ENCODE measurements at places on chromosomes 11 and 22.
A peak's percentile ranks its signal among the peaks of the same experiment; 100 is the strongest.

GRCh38 chr22:48899523-48900326 is 927.9 kb downstream of the BRD1 start:
- no peaks in the 10 kb centered on the region for H3K36me3 ChIP-seq
- H3K4me1 ChIP-seq, result no peaks in the 10 kb centered on the region
- no peak overlapping the region for H3K4me3 ChIP-seq
- peak; percentile 70 for DNase-seq

DNA sequence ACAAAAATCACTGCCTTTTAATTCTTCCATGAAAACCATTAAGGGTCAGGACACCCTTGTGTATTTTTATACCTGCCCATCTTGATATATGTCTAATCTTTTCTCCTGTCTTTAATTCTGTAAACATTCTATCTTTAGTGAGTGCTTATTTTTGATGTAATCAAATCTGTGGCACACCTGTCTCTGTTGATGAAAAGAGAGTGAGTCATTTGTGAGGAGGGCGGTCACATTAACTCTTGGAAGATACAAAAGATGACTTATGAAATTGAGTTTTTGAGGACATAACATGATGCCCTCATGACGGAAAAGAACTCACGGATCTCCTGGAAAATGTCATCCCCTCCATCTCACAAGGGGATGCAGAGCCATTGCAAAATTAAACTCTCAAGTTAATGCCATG is 206.5 kb upstream of the PGR start:
- no peaks in the 10 kb centered on the region for H3K36me3 ChIP-seq
- H3K4me3 ChIP-seq, result no peak overlapping the region
- H3K4me1 ChIP-seq, result no peaks in the 10 kb centered on the region
- H3K27ac ChIP-seq, result no peak overlapping the region
- DNase-seq, result no peak
- H3K27me3 ChIP-seq, result no peaks in the 10 kb centered on the region

DNA sequence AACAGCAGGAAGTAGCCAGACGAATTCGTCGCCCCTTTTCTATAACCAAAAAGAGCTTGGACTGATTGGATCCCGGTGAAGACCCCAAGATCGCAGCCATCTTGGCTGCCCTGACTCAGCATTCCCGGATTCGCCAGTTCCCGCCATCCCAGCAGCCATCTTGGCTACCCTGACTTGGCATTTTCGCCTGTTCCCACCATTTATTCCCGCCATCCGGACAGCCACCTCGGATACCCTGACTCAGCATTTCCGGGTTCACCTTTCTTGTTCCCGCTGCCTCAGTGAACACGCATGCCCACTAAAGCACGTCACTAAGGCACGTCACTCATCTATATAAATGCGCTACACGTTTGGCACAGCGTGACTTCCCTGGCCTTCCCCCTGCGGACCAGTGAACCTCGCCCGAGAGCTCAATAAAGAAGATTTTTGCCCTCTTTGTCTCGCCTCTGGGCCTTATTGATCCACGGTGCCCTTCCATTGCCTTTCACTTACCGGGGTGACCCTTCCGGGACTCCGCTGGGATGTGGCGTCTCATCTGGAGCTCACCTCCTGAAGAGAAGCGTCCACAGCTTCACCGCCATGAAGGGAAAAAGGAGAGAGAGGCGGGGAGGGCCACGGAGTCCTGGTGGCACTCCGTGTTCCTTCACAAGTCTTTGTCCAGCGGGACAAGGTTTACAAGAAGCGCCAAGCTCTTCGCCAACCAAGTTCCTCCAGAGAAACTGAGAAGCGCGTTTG is 4.0 kb upstream of the OR56A3 start:
- no peak for DNase-seq
- no peaks in the 10 kb centered on the region for H3K36me3 ChIP-seq
- no peak overlapping the region for H3K27ac ChIP-seq
- no peaks in the 10 kb centered on the region for H3K4me1 ChIP-seq
- H3K4me3 ChIP-seq, result no peak overlapping the region
- H3K27me3 ChIP-seq, result no peaks in the 10 kb centered on the region

DNA sequence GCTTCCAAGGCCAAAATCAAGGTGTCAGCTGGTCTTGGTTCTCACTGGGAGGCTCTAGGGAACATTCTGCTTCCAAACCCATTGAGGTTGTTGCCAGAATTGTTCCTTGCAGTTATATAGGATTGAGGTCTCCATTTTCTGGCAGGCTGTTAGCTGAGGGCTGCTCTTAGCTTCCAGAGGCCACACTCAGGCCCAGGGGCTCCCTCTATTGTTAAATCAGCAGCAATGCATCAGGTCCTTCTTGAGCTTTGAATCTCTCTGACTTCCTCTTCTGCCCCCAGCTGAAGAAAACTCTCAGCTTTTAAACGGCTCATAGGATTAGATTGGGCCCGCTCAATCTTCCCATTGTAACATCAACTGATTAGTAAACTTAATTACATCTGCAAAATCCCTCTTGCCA is 39.3 kb upstream of the BSX start:
- H3K36me3 ChIP-seq, result no peaks in the 10 kb centered on the region
- H3K27ac ChIP-seq, result no peak overlapping the region
- DNase-seq, result no peak
- peaks cover 8% of the 10 kb centered on the region for H3K27me3 ChIP-seq

DNA sequence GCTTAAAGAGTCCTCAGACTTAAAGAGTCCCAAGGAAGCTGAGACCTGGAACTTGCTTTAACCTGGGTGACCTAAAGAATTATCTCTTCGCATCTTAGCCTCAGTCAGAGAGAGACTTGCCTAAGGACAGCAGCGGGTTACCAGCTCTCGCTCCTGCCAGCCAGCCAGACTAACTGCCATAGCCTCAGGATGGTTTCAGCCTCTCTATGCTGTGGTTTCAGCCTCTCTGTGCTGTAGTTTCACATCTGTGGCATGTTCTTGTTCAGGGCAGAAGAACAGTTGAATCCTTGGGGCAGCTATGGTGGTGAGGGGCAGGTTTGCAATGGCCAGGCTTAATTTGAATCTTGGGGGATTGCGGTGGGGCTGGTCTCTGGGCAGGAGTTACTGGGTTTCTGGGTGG is 2.3 kb downstream of the FRMD8 start:
- no peak for DNase-seq
- H3K27ac ChIP-seq, result peak overlapping the region; percentile 96
- H3K36me3 ChIP-seq, result peaks cover 19% of the 10 kb centered on the region
- peaks cover 89% of the 10 kb centered on the region for H3K4me1 ChIP-seq
- H3K4me3 ChIP-seq, result peak overlapping the region; percentile 74
- no peaks in the 10 kb centered on the region for H3K27me3 ChIP-seq

DNA sequence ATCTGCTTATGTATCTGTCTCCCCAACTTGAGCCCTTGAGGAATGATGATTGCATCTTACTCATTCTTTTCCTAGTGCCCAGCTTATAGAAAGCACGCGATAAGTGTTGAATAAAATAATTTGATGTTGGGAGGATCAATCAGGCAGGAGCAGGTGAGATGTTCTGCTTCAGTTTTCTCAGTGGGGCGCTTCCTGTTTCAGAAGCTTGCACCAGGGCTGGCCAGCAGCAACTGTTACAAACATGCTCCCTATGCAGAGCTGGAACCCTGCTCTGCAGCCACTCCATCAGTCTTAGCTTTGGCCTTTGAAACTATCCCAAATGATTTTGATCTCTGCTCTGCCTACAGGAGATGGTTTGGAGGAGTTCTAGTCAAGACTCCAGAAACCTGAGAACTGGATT is 3.9 kb downstream of the ENDOD1 start:
- H3K4me1 ChIP-seq, result peaks cover 46% of the 10 kb centered on the region
- H3K4me3 ChIP-seq, result no peak overlapping the region
- H3K27ac ChIP-seq, result no peak overlapping the region
- DNase-seq, result no peak
- no peaks in the 10 kb centered on the region for H3K27me3 ChIP-seq
- H3K36me3 ChIP-seq, result no peaks in the 10 kb centered on the region

DNA sequence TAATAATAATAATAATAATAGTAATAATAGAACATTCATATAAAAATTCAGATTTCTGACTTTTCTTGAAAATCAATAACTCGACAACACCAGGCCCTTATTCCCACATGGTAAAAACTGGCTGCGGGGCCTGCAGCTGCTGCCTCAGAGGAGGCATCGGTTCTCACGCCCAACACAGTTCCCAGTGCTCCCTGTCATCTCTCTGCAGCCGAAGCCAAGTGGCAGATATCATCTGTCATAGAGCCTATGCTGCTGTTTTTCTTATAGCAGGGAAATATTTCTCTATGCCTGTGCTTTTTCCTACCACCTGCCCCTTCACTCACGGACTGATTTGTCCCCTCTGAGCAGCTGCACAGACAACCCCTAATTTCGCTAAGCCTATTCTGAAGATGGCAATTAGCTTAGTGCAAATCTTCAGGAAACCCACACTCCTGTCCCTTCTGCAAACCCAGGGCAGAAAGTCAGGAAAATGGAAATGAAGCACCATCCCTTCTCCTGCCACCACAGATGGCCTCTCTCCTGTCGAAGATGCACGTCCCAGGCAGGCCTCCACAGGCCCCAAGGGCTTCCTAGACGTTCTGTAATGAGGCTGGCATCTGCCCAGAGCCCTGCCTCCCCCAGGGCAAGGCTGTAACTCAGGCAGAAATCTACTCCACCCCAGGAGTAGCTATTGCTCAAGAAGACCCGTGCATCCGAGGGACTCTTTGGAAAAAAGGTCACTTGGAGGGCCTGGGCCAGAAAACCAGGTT is 66.7 kb downstream of the SYN3 start:
- peak overlapping the region; percentile 1 for H3K27ac ChIP-seq
- H3K36me3 ChIP-seq, result no peaks in the 10 kb centered on the region
- H3K27me3 ChIP-seq, result no peaks in the 10 kb centered on the region

All from suprapubic skin (tissue), 4 donors.